ENCODE measurements at places on chromosomes 1 and 21. TPM values are rescaled to one million over a fixed set of nuclear protein-coding genes. Genes with fewer than 3 reads are reported as not detected.

Gene LPAR3
- 0.57 TPM for total RNA-seq

Gene RCOR3
- 28.4 TPM for total RNA-seq

Gene TCEA3
- 0.27 TPM for total RNA-seq

Gene ST6GALNAC3
- total RNA-seq, result 0.87 TPM

Gene RAVER2
- 11.8 TPM for total RNA-seq

Gene SPRR2A
- total RNA-seq, result not detected

Gene CRNN
- not detected for total RNA-seq

Gene INSRR
- total RNA-seq, result 0.17 TPM

Gene ARHGEF11
- total RNA-seq, result 32.0 TPM

Gene PIK3C2B
- total RNA-seq, result 4.3 TPM

Gene PEX10
- total RNA-seq, result 19.7 TPM

Gene RCC1
- total RNA-seq, result 34.2 TPM

Gene TSPAN1
- 0.07 TPM for total RNA-seq

Gene RAB7B
- not detected for total RNA-seq

Gene DDAH1
- 34.0 TPM for total RNA-seq

Gene SMCP
- not detected for total RNA-seq

Gene GJA4
- not detected for total RNA-seq

Gene TFF3
- not detected for total RNA-seq

Gene UBE2Q1
- 54.4 TPM for total RNA-seq

Gene HLCS
- 25.8 TPM for total RNA-seq

Gene IL22RA1
- 1.6 TPM for total RNA-seq

Gene AJAP1
- total RNA-seq, result not detected

Gene FLAD1
- total RNA-seq, result 60.4 TPM

Gene NHLH1
- 0.27 TPM for total RNA-seq

Gene SYCP1
- total RNA-seq, result not detected

Gene FMO4
- 0.89 TPM for total RNA-seq

Gene CHODL
- total RNA-seq, result 0.12 TPM

Gene SPATA17
- total RNA-seq, result 4.0 TPM

Gene ZNF683
- total RNA-seq, result not detected

Gene RPTN
- not detected for total RNA-seq

Gene UTS2
- not detected for total RNA-seq

Gene ABCA4
- total RNA-seq, result not detected

Gene ITLN2
- not detected for total RNA-seq

Gene POU3F1
- not detected for total RNA-seq
